ENCODE measurements at places on chromosomes 6 and 20.

DNA sequence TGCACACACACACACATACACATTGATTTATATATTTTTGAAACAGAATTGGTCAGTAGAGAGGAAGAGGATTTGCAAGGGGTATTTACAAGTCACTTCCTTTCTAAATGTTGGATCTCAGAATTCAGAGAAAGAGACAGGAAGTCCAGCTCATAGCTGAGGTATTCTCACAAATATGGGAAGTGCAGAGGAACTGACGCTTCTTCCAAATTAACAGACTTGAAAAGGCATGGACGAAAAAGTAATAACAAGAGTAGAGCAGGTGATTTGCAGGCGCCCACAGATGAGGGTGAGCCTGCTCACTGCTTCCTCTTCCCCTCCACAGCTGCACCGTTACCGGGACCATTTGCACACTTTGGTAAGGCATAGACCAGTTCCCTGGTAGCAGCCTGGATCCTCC is 246.4 kb downstream of the PHACTR1 start:
- no peak for DNase-seq

DNA sequence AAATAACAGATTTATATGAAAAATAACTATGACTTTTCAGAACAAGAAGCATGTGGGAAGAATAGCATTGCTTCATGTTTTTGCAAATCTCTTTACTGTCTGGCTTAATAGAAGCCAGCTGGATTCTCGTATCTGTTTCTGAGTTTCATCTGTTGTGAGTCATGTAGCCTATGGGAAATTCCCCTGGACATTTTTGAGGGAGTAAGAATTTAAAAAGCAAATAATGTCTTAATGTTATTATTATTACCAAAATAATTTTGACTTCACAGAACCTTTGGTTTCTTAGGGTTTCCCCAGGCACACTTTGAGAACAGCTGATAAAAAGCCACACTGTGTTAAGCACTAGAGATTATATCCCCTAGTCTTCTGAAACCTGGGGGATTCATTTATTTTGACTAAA is 75.8 kb downstream of the SYCP2L start:
- no peak for DNase-seq

DNA sequence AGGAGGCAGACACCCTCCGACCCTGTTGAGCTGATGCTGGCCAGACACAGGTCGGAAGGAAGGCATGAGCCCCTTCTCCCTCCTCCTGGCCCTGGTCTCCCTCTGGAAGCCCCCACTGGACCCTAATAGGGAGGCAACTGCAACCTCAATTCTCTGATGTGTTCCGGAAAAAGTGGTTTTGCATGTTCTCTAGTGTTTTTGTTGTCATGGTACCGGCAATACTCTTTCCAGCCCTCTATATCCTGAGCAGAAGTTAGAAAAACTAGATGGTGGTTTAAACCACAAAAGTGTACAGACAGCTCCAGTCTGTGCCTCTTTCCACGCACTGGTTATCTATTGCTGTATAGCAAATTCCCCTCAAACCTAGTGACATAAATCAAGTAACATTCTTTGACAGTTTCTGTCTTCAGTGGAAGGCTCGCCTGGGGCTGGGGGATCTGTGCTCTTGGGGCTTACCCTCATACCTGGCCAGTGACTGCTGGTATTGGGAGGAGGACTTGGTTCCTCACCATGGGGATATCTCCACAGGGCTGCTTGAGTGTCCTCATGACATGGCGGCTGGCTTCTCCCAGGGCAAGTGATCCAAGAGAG is 37.0 kb downstream of the SYTL3 start:
- DNase-seq: no peak

GRCh38 chr6:132275066-132275970 is 126.0 kb downstream of the MOXD1 start:
- DNase-seq: no peak

DNA sequence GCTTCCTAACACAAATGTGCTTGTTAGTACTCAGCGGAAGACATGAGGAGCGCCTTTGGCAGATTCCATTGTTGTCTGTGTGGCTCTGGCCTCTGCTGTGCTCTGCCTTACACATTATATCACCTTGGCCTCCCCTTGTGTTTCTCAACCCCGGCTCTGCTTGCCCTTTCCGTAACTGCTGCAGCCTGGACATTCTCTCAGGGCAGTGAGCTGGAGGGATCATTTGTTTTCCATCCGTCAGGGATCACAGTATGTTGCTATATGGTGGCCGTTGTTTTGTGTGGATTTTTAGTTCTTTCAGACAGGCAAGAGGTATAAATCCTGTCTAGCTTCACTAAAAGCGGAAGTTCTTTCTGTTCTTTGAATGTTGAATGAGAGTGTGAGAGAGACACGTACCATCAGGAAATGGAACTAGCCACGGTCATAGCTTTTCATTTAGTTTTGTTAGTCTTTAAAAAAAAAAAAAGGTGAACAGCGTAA is 175.1 kb downstream of the JARID2 start:
- DNase-seq: no peak

DNA sequence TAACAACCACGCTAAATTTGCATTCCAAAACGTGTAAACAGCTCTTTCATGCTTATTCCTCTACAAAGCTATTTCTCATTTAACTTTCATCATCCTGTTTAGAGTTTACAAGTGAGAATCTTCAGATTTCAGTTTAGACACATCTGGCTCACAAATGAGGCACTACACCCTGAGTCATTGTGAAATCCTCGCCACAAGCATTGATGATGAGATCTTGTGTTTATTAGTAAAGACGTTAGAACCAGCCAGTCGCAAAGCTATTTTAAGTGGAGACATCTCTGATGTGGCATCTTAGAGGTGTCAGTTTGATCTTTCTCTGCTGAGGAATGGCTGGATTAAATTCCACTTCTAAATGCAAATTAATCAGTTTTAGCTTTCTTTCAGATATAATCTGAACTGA is 8.3 kb upstream of the ISM1 start:
- DNase-seq: no peak

Data from activated naive CD8-positive, alpha-beta T cell treated with anti-CD3 and anti-CD28 coated beads, Interleukin-2, amount 50 U/mL, for 16 hours (primary cell).